ENCODE measurements at places on chromosomes 1 and 21. TPM values are rescaled to one million over a fixed set of nuclear protein-coding genes. Genes with fewer than 3 reads are reported as not detected.

COL8A2 gene
- not detected for total RNA-seq

CFH gene
- 2.5 TPM for total RNA-seq

RNU5D-1 gene
- total RNA-seq, result not detected

LAMB3 gene
- 5.7 TPM for total RNA-seq

UBE2Q1 gene
- total RNA-seq, result 109 TPM

USH2A gene
- not detected for total RNA-seq

FAM72C gene
- total RNA-seq, result 11.0 TPM

ADARB1 gene
- 37.2 TPM for total RNA-seq

RGS16 gene
- total RNA-seq, result 37.8 TPM

CSF1 gene
- 215 TPM for total RNA-seq

IL12RB2 gene
- 159 TPM for total RNA-seq

C4BPA gene
- not detected for total RNA-seq

LRRC38 gene
- total RNA-seq, result not detected

PRR9 gene
- not detected for total RNA-seq

CTNNBIP1 gene
- 7.4 TPM for total RNA-seq

NPL gene
- total RNA-seq, result 2.6 TPM

TDRD10 gene
- not detected for total RNA-seq

OLFML3 gene
- total RNA-seq, result 0.27 TPM

GSTM5 gene
- not detected for total RNA-seq

TBX19 gene
- total RNA-seq, result 3.0 TPM

C8A gene
- total RNA-seq, result not detected

C1orf87 gene
- not detected for total RNA-seq

KCND3 gene
- not detected for total RNA-seq

CFHR4 gene
- total RNA-seq, result not detected

RUNX3 gene
- 186 TPM for total RNA-seq

KLHDC8A gene
- not detected for total RNA-seq

OLIG1 gene
- not detected for total RNA-seq

PCBP3 gene
- 14.0 TPM for total RNA-seq

DCST1 gene
- total RNA-seq, result not detected

MRAP gene
- total RNA-seq, result not detected

HTR6 gene
- not detected for total RNA-seq

SUMO3 gene
- total RNA-seq, result 96.4 TPM

SYT6 gene
- total RNA-seq, result not detected

LCE1A gene
- not detected for total RNA-seq

DIO1 gene
- not detected for total RNA-seq

THEM4 gene
- total RNA-seq, result 34.6 TPM

ITLN1 gene
- not detected for total RNA-seq

DNASE2B gene
- not detected for total RNA-seq

TNNT2 gene
- not detected for total RNA-seq

CD164L2 gene
- not detected for total RNA-seq
